ENCODE measurements at places on chromosomes 1 and 21.

DNA sequence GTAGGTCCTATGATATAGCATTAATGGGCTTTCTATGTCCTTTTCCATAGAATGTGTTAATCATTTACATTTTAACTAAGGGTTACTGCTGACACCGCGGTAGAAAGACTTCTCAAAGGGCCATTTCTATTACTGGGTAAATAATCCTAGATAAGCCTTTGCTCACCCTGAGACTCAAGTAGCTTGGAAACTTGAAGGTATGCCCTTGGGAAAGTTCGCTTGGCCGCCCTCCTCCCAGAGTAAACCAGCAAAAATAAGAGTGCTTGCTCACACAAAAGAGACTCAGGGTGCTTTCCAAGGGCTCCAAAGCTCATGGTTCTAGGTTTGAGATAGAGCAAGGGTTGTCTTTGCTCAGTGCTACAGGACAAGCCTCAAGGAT is 85.8 kb upstream of the TMPRSS2 start:
- DNase-seq: no peak

DNA sequence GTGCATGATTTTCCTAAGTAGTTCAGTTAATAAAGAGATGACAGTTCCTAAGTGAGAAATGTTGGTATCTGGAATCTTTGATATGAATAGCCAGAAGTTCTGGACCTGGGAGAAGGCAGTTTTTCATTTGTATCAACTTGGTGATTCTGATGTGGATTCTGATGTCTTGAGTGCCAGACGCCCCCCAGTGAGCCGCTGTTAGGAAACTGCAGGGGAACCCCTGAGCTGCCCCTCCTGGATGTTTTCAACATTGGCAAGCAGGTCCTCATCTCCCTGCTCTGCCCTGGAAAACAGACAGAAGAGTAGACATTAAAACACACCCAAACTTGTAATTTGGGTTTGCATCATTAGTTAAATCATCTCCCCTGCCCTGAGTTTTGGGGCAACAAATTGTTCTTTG is 7.4 kb downstream of the ETS2 start:
- DNase-seq: no peak

DNA sequence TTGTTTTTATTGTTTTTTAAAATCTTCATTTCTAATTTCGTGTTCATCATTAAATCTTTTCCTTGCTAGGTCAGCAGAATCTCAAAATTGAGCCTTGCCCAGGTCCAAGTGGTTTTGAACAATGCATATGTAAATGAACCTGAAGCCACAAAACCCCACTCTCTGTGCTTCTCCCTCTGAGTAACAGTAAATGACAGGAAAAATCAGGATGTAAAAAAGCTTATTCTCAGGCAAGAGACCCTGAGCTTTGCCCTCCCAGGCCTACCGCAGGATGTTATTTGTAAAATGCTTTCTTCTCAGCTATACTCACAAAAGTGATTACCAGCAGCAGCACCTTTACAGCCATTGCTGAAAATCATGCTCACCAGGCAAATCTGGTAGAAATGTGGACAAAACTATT is 47.6 kb downstream of the TYW3 start:
- no peak for DNase-seq

GRCh38 chr21:17436626-17437111 is 76.2 kb upstream of the CXADR start:
- DNase-seq: no peak

DNA sequence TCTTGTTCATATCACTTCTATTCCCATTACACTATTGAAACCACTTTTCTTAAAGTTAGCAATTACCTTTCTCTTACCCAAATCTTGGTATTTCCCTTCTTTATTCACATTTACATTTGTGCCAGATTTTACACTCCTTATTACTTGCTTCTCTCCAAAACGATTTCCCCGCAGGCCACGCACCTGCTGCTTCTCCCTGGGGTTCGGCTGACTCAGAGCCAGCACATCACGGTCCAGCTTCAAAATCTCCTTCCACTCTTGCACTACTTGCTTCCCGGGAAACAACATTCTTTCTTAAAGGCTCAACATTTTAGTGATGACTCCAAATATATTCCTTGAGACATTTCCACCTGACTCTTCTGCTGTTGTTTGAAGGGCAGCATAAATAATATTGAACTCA is 20.7 kb downstream of the LHX9 start:
- DNase-seq: no peak

DNA sequence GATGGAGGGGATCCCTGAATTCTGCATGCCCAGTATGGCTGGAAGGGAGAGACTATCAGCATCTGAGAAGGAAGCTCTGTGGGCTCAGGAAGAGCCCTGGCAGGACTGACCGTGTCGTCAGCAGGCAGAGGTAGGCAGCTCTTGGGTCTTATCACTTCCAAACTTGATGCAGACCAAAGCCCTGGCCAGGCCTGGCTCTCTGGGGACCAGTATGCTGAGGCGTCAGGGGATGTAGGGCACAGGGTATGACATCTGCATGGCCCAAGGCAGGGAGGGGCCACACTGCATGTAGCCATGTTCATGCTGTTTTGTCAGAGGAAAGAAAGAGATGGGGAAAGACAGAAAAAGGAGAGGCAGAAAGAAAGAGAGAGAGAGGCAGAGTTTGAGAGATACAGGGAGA is 6.3 kb downstream of the FGR start:
- DNase-seq: no peak

- DNase-seq: no peak
Measured at GRCh38 chr1:212475151-212475550, 42.4 kb downstream of the NENF start.

GRCh38 chr1:51168936-51169335 is 66.9 kb downstream of the C1orf185 start:
- DNase-seq: no peak

All from GM13976 (cell line).